Heart right ventricle (tissue), 16 donors: ENCODE measurements at places on chromosomes 13 and 19. TPM values are rescaled to one million over a fixed set of nuclear protein-coding genes. Genes with fewer than 3 reads are reported as not detected.

- no peaks in the 10 kb centered on the region for H3K4me1 ChIP-seq
- H3K4me3 ChIP-seq, result no peak overlapping the region
- H3K27me3 ChIP-seq, result no peaks in the 10 kb centered on the region
- H3K27ac ChIP-seq, result no peak overlapping the region
- peak; percentile 17 for DNase-seq
Measured at GRCh38 chr19:44552324-44552723, 22.8 kb upstream of the CEACAM20 start.

Gene STAP2
- total RNA-seq, result 3.4 TPM

Gene KANK2
- total RNA-seq, result 339 TPM

Gene PRKACA
- total RNA-seq, result 598 TPM

DNA sequence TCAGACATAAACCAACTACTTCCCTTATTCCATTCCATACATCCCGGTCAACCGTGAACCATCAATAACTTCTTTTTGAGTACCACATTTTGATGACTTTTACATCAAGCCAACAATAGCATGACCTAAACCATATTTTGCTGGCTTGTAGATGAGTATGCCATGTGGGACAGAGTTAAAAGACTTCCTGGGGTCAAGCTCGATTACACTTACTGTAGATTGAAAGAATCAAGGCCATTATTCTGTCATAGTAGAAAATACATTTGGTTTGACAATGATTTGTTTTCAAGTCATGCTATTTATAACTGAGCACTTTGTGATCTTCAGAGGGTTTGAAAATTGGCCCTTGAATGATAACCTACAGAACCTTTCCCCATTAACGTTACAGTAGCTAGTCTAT, 1086.9 kb upstream of the PCDH20 start:
- no peaks in the 10 kb centered on the region for H3K36me3 ChIP-seq
- H3K27ac ChIP-seq, result no peak overlapping the region
- no peak overlapping the region for H3K4me3 ChIP-seq

- H3K4me3 ChIP-seq, result no peak overlapping the region
- H3K4me1 ChIP-seq, result no peaks in the 10 kb centered on the region
- no peaks in the 10 kb centered on the region for H3K36me3 ChIP-seq
- H3K27ac ChIP-seq, result no peak overlapping the region
Measured at GRCh38 chr19:5460748-5461147, 5.5 kb downstream of the ZNRF4 start.

DNA sequence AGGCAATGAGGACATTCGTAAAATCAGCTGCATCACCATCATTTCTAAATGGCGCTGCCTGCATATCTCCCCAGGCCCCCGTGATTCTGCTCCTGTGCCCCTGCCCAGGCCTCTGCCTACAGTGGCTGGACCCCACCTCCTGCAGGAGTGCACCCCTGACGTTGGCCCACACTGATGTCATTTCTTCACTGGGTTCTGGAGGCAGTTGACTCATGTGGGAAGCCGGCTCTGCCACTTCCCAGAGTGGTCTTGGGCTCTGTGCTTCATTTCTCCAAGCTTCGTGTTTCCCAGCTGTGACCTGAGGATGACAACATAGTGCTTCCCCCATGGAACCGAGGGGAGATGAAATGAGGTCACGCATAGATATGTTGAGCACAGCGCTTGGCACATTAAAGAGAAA, 19.9 kb downstream of the CCNE1 start:
- H3K4me1 ChIP-seq, result no peaks in the 10 kb centered on the region
- peak overlapping the region; percentile 34 for H3K27ac ChIP-seq
- H3K4me3 ChIP-seq, result no peak overlapping the region
- DNase-seq, result no peak

DNA sequence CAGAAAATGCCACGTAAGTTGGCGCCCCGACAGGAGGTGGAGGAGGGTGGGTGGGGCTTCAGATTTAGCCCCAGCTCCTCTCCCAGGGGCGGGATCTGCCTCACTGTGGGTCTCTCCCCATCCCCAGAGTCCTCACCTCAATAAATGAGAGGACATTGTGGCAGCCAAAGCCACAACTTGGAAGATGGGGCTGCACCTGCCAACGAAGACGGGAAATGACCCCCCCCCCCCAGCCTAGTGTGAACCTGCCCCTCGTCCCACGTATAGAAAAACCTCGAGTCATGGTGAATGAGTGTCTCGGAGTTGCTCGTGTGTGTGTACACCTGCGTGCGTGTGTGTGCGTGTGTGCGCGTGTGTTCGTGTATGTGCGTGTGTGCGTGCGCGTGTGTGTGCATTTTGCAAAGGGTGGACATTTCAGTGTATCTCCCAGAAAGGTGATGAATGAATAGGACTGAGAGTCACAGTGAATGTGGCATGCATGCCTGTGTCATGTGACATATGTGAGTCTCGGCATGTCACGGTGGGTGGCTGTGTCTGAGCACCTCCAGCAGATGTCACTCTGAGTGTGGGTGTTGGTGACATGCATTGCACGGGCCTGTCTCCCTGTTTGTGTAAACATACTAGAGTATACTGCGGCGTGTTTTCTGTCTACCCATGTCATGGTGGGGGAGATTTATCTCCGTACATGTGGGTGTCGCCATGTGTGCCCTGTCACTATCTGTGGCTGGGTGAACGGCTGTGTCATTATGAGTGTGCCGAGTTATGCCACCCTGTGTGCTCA, 1.5 kb upstream of the TRAPPC5 start:
- no peak overlapping the region for H3K27ac ChIP-seq
- peak overlapping the region; percentile 100 for H3K4me3 ChIP-seq
- peaks cover 14% of the 10 kb centered on the region for H3K4me1 ChIP-seq
- H3K36me3 ChIP-seq, result peaks cover 6% of the 10 kb centered on the region

Gene SULT2B1
- total RNA-seq, result not detected

DNA sequence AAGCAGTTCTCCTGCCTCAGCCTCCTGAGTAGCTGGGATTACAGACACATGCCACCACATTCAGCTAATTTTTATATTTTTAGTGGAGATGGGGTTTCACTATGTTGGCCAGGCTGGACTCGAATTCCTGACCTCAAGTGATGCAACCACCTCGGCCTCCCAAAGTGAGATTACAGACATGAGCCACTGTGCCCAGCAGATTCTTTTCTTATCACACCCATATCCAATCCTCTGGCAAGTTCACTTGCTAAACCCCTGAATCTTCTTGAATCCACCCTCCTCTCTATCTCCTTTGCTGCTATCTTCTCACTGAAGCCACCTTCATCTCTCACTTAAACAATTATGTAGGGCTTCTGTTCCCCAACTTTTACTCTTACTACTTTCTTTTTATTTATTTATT, 17.5 kb downstream of the TMEM143 start:
- H3K4me3 ChIP-seq, result no peak overlapping the region
- no peaks in the 10 kb centered on the region for H3K36me3 ChIP-seq
- peaks cover 6% of the 10 kb centered on the region for H3K4me1 ChIP-seq
- DNase-seq, result no peak
- H3K27ac ChIP-seq, result no peak overlapping the region

DNA sequence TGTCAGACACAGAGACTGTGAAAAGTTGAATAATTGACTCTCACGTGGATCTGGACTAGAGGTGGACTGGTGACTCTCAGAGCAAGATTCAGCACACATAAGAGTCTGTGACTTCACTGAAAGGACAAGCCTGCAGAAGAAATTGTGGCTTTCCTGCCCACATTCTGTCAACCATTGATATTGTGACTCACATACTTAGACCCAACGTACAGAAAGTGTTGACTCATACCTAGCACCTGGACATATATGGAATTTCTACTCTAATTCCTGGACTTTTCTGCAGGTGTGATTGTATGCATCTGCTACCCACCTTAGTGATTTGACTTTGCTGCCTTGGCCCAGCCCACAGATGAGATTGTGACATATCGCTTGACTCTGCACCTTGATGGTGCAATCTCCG, 15.6 kb upstream of the ZNF730 start:
- H3K27me3 ChIP-seq, result no peaks in the 10 kb centered on the region
- H3K36me3 ChIP-seq, result no peaks in the 10 kb centered on the region
- H3K4me3 ChIP-seq, result no peak overlapping the region
- DNase-seq, result no peak

GRCh38 chr13:79775830-79776229, 294.9 kb downstream of the NDFIP2 start:
- no peaks in the 10 kb centered on the region for H3K4me1 ChIP-seq
- DNase-seq, result peak; percentile 36
- H3K4me3 ChIP-seq, result no peak overlapping the region
- H3K27me3 ChIP-seq, result no peaks in the 10 kb centered on the region

- peaks cover 97% of the 10 kb centered on the region for H3K36me3 ChIP-seq
- H3K4me1 ChIP-seq, result peaks cover 10% of the 10 kb centered on the region
- no peak overlapping the region for H3K27ac ChIP-seq
- H3K27me3 ChIP-seq, result no peaks in the 10 kb centered on the region
- H3K4me3 ChIP-seq, result no peak overlapping the region
Measured at GRCh38 chr19:5590865-5591154, 23.1 kb upstream of the TINCR start.

DNA sequence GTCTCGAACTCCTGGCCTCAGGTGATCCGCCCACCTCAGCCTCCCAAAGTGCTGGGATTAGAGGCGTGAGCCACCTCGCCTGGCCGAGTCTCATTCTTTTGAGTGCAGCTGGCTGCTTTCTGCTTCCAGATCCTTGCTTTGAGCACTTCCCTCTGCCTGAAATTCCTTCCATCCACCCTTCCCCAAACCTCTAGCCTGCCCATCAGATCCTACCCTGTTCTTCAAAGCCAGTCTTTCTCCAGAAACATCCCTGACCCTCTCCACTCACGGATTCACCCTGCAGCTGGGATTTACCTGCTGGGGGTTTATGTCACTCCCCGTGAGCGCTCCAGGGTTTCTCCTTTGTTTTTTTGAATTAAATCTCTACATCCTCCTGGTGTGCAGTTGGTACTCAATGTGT, 13.1 kb upstream of the NPAS1 start:
- H3K27me3 ChIP-seq, result no peaks in the 10 kb centered on the region
- H3K4me1 ChIP-seq, result peaks cover 12% of the 10 kb centered on the region
- peaks cover 8% of the 10 kb centered on the region for H3K36me3 ChIP-seq
- no peak overlapping the region for H3K27ac ChIP-seq
- no peak for DNase-seq

DNA sequence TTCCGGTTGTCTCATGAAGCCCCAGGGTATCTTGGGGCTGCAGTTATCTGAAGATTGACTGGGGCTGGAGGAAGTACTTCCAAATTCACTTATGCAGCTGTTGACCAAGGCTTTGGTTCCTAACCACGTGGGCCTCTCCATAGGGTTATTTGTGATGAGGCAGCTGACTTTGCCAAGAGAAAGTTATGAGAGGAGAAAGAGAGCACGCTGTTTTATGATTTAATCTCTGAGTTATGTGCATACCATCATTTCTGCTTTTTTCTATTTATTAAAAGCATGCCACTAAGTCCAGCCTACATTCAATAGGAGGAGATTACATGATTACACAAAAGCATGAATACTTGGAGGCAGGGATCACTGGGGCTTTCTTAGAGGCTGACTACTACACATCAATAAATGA, 215.5 kb downstream of the NHLRC3 start:
- H3K4me3 ChIP-seq, result no peak overlapping the region
- H3K36me3 ChIP-seq, result no peaks in the 10 kb centered on the region
- DNase-seq, result no peak
- no peaks in the 10 kb centered on the region for H3K27me3 ChIP-seq

Gene SHISA7
- not detected for total RNA-seq

Gene CCDC70
- total RNA-seq, result not detected

GRCh38 chr13:93147298-93147645, 79.3 kb upstream of the GPC6 start:
- H3K4me3 ChIP-seq, result no peak overlapping the region
- no peaks in the 10 kb centered on the region for H3K36me3 ChIP-seq
- no peaks in the 10 kb centered on the region for H3K4me1 ChIP-seq
- no peak for DNase-seq
- H3K27me3 ChIP-seq, result no peaks in the 10 kb centered on the region
